NCI-H526 treated with DMSO at 0.1 percent for 48 hours (cell line): ENCODE measurements at places on chromosomes 1 and 21.

GRCh38 chr1:178961331-178961730, 64.4 kb upstream of the FAM20B start:
- DNase-seq: no peak

- no peak for DNase-seq
Measured at GRCh38 chr1:16296643-16297042, 55.6 kb downstream of the FBXO42 start.

DNA sequence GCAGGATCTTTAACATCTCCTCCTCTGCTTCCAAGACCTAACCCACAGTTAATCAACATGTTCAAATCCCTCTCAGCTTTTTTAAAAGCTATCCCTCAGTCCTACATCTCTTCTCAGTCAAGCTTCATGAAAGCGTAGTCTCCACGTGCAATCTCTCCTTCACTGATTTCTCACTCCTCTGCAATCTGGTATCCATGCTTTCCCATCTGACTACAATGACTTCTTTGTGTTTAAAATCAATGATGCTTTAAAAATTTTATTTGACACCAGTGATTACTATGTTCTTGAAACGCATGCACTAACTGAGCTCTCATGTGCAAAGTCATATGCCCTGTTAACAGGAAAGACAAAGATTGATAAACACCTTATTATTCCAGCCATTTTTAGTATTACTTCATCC, 67.5 kb upstream of the BEND5 start:
- DNase-seq: no peak

GRCh38 chr1:67619080-67619479, 65.9 kb upstream of the GADD45A start:
- no peak for DNase-seq

DNA sequence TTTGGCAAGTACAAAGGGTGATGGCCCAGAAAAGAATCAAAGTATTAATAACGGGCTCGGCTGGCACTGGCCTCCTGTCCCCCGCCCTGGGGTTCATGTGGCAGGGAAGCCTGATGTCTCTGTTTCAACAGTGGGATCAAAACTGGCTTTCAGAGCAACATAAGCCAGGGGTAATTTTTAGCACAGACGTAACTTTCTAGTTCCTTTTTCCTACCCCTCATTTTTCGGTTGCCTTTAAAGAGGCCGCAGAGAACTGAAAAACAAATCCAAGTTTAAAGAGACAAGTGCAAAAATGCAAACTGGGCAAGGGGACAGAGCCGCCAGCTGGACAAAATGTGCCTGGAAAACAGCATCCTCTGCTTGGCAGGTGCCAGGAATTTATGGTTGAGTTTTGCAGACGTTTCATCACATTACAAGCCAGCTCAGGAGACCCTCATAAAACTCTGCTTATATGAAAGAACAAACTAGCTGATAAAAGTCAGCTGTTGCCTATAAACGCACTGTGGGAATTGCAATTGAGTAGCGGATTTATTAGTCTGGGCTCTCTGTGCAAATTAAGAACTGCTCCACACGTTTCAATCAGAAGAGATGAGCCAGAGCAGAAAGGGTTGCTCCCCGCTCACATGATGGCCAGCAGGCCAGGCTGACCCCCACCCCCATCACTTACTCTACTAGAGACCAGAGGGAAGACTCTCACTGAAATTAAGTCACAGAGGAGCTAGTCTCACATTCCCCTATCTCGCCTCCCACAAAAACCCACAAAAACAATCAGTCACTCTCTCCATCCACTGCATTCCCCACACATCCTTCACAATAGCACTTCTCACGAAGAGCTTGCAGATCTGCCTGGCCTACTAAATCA, 15.8 kb upstream of the CDCA8 start:
- no peak for DNase-seq

DNA sequence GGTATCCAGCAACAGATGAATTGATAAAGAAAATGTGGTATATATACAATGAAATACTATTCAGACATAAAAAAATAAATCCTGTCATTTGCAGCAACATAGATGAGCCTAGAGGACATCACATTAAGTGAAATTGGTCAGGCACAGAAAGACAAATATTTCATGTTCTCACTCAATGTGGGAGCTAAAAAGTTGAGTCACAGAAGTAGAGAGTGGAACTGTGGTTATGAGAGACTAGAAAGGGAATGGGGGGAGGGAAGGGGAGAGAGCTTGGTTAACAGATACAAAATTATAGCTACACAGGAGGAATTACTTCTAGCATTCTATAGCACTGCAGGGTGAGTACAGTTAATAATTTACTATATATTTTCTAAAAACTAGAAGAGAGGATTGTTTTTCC, 37.1 kb upstream of the SERPINC1 start:
- no peak for DNase-seq

DNA sequence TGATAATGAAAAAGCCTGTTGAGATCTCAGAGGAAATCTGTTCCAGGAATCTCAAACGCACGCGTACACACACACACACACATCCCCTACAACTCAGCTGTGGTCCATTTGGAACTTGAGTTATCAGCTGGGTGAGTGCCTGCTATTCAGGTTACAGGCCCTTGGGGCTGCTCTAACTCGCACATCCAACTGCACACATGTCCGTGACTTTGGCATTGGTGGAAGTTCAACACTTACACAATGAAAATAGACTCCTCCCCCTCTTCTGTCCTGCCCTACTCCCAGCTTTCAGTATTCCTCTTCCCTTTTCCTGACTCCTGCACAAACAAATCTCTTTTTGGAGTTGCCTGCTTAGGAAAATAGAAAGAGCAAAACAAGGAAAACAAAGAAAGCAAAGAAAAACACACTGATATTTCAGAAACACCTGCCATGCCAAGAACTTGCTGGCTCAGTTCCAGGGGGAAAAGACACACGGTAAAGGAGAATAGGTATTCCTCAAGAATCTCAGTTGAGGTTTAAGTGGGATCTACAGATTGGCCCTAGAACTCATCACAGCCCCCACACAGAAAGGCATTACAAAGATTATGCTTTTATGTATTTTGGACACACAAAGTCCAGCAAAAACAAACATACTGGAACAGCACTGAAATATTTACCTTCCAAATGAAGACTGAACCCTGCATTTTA, 140.9 kb downstream of the TGFBR3 start:
- no peak for DNase-seq

DNA sequence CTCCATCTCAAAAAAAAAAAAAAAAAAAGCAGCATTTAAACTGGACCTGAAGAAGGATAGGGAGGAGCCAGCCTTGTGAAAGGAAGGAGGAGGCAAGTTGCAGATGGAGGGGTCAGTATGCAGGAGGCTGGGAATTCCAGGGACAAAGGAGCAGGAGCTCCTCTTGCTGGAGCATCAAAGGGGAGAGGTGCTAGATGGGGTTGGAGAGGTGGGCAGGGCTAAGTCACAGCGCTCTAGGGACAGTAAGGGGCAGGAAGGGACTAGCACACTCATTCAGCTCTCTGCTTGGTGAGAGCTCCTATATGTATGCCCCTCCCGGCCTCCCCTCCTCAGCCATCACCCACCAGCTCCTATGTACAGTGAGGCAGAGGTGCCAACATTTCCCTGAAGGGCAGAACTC, 26.8 kb downstream of the MAP7D1 start:
- no peak for DNase-seq

DNA sequence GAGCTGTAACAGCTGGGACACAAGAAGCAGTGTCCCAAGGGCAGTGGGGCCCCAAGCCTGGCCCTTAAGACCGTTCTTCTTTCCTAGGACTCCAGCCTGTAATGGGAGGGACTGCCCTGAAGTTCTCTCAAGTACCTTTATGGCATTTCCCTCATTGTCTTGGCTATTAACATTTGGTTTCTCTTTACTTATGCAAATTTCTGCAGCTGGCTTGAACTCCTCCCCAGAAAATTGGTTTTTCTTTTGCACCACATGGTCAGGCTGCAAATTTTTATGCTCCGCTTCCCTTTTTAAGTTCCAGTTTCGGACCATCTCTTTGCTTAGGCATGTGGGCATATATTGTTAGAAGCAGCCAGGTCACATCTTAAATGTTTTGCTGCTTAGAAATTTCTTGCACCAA, 3.1 kb upstream of the MROH9 start:
- peak; percentile 58 for DNase-seq

DNA sequence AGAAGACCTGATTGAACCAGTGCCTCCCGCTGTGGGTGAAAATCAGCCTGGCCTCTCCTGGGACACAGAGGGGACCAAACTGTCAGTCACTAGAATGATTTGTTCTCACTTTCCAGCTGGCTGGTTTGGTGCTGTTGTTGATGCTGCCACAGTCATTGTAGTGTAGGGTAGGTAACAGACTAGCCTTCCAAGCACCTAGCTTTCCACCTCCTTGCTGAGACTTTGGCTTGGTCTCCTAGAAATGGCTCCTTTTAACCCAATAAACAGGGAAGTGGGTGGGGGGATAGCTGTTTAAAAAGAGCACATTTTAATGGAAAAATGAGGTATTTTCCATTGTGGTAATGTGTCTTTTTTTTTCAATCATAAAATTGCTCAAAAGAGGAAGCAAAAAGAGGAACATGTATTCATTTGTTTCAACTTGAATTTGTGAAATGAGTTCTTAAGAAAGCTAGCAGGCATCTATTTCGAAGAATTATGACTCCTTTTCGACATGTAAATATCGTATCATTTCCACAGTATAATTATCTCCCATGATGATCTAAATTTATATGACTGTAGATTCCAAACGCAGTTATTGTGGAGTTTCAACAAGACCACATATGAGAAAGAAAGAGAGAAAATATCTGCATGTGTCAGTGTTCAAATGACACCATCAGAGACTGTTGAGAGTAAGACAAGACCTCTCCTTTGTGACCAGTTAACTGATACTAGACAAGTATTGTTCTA, 190.1 kb downstream of the HLX start:
- no peak for DNase-seq
